Frontal cortex (tissue), 4 donors: ENCODE measurements at places on chromosomes 13 and 19. TPM values are rescaled to one million over a fixed set of nuclear protein-coding genes. Genes with fewer than 3 reads are reported as not detected.

DNA sequence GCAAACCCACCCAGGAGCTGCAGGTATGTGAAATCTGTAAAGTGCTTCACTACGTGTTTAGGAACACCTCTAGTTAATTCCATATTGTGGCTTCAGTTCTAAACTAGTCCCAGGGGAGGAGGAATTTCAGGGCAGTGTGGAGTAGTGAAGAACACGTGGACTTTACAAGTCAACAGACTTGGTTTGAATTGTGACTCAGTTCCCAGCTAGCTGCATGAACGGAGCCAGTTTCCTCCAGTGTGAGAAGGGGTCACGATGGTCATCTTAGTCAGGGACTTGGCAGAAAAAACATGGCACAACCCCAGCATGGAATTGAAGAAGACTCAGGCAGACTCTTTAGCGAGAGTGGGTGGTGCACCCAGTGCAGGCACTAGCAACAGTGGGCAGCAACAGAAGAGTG, 175.7 kb upstream of the UBL3 start:
- DNase-seq, result no peak

- DNase-seq, result no peak
Measured at GRCh38 chr19:18204394-18205199, 755 bp upstream of the RAB3A start.

SMIM44 gene
- total RNA-seq, result not detected

DNA sequence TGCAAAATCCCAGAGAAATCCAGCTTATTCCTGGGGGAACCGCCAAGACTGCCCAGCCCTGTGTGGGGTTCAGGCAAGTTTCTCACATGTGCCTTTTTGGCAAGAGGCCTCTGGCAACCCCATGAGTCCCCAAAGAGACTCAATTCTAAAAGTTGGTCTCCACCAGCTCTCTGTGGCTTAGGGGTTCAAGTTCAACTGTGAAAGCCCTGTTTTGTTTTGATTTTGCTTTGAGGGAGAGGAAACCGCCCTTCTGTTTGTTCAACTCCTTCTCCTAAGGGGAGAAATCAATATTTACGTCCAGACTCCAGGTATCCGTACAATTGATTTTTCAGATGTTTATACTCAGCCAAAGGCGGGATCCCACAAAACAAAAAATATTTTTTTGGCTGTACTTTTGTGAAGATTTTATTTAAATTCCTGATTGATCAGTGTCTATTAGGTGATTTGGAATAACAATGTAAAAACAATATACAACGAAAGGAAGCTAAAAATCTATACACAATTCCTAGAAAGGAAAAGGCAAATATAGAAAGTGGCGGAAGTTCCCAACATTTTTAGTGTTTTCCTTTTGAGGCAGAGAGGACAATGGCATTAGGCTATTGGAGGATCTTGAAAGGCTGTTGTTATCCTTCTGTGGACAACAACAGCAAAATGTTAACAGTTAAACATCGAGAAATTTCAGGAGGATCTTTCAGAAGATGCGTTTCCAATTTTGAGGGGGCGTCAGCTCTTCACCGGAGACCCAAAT, 583 bp upstream of the LDLR start:
- no peak for DNase-seq

DNA sequence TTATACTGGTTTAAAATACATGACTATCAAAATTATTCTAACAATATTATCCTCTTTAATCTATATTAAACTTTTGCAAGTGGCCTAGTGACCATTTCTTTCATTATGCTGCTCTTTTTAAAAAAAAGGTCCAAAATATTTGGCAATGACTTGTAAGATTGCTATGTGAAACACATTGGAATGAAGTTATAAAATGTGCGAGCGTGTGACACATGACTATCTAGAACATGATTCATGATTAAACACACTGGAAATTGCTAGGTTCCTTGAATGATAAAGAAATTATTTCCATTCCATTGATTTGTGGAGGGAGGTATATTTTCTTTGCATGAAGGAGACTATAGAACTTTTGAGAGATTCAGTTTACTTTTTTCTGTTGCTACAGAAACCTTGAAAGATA, 739.1 kb downstream of the DIAPH3 start:
- no peak for DNase-seq

GRCh38 chr13:20221772-20222171, 10.3 kb downstream of the GJB6 start:
- no peak for DNase-seq

DNA sequence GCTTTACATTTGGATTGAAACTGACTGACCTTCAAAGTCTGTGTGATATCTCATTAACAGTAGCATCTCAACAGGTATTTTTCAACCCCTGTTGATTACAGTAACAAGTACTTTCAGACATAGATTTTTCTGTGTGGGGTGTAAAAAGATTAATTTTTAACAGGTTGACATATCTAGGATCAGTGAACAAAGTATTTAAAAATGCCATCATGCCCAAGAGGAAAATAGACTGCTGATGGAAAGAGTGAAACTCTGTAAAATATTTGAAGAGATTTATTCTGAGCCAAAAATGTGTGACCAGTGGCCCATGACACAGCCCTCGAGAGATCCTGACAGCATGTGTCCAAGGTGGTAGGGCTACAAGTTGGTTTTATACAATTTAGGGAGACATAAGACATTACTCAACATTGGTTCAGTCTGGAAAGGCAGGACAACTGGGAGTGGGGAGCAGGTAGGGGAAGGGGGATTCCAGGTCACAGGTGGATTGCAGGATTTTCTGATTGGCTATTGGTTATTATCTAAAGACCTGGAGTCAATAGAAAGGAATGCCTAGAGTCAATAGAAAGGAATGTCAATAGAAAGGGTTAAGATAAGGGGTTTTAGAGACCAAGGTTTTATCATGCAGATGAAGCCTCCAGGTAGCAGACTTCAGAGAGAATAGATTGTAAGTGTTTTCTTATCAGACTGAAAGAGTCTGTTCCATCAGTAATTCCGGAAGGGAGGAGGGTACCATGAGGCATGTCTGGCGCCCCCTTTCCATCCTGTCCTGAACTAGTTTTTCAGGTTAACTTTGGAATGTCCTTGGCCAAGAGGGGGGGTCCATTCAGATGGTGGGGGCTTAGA, 29.1 kb downstream of the TNFRSF19 start:
- no peak for DNase-seq

DNA sequence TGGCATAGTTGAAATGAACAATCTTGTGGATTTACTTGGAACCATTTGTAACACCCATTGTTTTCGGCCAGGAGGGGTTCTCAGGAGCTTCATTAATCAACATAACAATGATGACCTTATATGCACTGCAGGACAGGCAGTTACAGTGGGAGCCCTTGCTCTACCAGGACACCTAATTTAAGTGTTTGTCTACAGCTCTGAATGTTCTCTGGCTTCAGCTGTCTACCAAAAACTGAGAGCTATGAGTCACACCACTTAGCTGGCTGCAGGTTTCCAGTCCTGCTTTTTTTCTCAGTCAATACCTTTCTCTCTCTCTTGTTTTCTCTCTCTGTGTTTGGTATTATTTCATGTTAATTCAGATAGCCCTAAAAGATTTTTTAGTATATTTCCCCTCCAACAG, 105.4 kb upstream of the MBNL2 start:
- DNase-seq, result no peak

DNA sequence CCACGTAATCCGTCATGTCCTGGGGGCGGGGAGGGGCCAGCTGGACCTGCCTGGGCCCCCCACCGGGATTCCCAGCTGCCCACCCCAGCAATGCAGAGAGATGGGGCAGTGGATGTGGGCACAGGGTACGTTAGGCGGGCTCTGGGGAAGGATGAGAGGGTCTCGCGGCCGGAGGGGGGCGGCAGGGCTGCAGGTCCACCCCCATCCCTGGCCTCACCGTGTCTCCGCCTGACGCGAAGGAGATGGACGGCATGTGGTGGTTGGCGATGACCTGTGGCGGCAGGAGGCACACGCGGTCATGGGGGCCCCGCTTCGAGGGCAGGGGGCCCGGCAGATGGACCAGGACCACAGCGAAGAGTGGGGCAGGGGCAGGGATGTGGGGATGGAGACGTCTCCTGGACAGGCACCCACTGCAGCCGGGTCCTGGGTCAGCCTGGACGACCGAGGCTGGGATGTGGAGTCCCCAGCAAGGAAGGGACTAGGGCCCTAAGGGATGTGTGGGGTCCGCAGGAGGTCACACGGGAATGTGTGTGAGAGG, 24.4 kb downstream of the SHC2 start:
- no peak for DNase-seq

DNA sequence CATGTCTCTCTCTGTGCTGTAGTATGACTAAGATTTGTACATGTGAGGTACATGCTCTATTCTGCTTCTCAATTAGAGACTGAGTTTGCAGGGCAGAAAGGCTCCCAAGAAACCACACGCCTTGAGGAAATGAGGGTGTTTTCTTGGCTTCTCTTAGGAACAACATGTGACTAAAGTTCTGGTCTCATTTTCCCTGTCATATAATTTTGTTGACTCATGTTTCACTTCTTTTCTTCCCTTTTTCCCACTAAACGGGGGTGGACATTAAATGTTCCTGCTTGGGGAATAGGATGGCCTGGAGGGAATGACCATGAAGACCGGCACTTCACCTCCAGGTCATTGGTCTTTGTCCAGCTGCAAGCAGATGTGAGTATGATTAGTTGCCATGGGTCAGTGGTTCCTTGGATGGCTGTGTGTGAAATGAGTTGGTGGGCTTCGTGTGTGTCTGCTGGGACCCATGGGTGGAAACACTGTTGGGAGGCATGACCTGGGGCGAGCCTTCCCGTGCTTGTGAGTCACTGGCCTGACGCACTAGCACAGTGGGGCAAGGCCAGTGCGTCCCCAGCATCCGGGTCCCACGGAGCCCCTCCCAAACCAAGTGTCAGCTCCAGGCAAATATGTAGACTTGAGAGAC, 56.6 kb downstream of the COL4A1 start:
- no peak for DNase-seq

DNA sequence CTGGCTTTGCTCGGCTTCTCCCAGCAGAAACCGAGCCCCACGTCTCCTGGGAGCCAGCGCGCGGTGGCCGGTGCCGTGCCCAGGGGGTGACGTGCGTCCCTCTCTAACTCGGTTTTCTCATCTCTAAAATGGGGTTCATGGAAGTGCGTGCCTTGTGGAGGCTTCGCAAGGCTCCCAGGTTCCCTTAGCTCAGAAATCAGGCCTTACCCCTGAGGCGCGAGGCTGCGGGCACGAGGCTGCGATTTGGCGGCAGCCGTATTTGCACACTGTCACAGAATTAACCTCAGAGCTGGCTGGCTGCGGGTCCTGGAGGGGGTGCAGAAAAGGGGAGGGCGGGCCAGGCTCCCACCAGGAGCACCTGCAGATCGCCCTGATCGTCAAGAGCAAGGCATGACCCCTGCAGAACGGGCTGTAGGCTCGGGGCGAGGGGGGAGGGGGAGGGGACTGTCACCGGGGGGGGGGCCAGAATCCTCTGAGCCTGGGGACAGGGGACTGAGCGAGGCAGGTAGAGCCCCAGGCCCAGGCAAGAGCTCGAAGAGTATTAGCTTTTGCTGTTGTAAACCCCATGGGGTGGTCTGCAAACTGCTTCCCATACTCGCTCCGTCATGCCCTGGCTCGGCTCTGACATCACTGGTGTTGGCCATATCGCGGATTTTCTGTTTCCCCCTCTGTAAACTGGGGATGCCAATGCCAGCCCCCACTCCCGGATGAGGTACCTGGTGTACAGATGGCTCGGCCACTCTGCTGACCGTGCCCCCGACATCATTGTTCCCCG, 62.2 kb downstream of the CCNE1 start:
- no peak for DNase-seq

DNA sequence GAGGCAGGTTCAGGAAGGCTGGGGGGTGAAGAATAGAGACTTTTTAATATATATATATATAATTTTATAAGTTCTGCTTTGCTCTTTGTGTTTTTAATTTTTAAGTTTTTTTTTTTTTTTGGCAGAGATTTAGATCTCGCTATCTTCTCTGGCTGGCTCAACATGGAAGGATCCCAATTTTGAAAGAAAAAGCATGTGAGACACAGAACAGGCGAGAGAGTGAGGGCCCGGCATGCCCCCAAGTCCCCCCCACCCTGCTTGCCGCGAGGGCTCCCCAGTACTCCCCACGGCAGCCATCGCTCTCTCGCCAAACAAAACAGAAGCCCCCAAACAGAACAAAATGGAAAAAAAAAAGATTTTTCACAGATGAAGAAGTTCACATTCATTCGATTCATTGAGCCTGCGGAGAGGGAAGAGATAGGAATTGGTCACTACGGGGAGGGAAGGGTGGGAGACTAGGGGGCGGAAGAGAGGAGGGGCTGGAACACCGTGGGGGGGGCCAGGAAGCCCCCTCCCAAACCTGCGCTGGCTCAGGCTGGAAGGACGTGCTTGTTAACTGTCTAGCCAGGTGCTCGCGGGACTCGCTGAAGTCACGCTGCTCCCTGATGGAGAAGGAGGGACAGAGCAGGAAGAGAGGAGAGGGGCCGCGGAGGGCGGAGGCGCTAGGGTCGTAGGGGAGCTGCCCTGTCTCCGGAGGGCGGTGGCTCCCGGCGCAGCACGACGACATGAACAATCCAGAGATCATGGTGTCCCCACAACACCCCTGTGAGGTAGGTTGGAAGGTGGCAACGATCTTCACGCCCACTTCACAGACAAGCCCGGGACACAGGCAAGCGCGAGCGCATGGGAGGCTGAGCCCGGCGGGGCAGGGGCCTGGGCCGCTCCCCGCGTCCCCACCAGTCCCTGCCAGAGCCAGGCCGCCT, 10.6 kb downstream of the KHSRP start:
- no peak for DNase-seq

ATP4A gene
- not detected for total RNA-seq

- no peak for DNase-seq
Measured at GRCh38 chr13:46855166-46855565, 41.7 kb downstream of the HTR2A start.

GRCh38 chr13:30371649-30372265, 50.5 kb upstream of the UBE2L5 start:
- no peak for DNase-seq

C1QTNF9B gene
- total RNA-seq, result 0.41 TPM

LILRB4 gene
- 0.82 TPM for total RNA-seq

ADAMTSL5 gene
- under 0.01 TPM for total RNA-seq

- DNase-seq, result peak; percentile 10
Measured at GRCh38 chr13:108560093-108560492, 69.3 kb upstream of the MYO16 start.
